ENCODE measurements at places on chromosomes 7 and 10.

DNA sequence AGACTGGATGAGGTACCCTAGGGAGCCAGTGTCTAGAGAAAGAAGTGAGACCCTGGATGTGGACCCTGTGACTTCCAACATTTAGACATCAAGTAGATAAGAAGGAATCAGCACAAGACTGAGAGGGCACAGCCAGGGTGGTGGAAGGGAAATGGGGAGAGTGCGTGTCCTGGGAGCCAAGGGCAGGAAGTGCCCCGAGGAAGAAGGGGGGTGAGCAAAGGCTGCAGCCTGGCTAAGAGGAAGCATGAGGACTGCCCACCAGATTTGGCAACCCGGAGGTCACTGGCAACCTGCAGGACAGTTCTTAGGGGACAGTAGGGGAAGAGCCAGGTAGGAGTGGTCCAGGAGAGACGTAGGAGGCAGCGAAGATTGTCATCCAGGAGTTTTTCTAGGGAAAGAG lies 14.8 kb downstream of the COL13A1 start:
- DNase-seq = no peak

GRCh38 chr10:101228153-101228965 lies 904 bp downstream of the LBX1 start:
- DNase-seq = no peak

- DNase-seq = no peak
Measured at GRCh38 chr10:97090035-97090434, 95.7 kb downstream of the SLIT1 start.

DNA sequence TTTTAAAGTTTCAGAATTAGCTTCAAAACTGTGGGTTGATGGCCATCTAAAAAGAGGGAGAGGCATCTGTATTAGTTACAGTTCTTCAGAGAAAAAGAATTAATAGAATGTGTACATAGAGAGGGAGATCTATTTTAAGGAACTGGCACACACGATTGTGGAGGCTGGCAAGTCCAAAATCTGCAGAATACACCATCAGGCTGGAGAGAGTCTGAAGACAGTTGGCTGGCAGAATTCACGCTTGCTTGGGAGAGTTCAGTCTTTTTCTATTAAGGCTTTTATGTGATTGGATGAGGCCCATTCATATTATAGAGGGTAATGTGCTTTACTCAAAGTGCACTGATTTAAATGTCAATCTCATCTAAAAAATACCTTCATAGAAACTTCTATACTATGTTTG lies 135.1 kb upstream of the SORCS1 start:
- no peak for DNase-seq

GRCh38 chr7:55898287-55898686 lies 11.0 kb downstream of the ZNF713 start:
- DNase-seq = no peak

- no peak for DNase-seq
Measured at GRCh38 chr7:127177156-127177555, 75.6 kb downstream of the GRM8 start.

DNA sequence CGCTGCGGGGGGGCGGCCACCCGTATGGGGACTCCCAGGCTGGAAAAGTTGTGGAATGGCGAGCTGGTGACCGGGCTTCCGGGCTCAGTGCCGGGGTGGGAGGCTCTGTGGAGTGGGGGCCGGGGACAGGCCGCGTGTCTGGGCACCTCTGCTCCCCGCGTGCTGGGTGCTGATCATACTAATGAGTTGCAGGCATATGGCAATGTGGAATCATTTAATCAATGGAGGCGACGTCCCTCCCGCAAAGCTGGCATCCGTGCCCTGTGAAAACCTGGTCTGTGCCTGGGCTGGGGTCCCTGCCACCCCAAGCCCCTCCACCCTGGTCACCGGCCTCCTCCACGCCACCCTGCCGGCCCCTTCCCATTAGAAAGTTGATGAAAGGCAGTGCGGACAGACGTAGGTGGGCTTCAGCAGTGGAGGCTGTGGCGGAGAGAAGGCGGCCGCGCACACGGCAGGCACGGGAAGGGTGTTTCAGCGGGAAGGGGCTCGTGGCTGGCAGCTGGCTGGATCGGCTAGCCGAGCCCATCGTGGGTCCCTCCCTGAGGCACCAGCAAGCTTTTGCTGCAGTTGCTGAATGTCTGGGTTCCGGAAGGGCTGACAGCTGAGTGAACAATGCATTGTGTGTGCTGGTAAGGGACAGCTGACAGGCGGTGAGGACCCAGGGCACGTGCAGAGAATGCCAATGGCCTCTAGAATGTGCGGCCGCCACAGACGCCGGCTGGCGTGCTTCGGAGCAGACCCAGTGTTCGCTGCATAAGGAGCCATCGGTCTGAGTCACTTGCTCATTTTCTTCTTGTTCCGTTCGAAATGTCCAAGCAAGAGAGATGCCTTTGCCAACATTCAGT lies 1.5 kb downstream of the ADGRA1 start:
- DNase-seq = no peak

DNA sequence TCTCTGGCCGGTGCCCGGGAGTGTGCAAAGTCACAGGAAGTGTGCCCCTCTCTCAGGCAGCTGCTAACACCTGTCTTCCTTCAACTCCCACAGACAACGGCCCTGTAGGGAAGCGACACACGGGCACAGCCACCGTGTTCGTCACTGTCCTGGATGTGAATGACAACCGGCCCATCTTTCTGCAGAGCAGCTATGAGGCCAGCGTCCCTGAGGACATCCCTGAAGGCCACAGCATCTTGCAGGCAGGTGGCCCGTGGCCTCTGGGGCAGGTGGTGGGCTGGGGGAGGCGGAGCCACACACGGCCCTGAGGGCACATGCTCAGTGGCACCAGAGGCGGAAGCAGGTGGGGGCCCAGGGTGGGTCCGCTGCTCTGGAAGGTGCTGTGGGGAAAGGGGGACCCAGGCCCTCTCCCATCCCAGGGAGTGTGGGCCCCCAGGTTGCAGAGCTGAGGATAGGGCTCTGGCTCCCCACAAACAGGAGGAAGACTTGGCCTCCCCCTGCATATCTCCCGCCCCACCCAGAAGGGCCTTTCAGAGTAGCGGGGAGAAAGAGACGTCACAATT lies 6.9 kb downstream of the C10orf105 start:
- no peak for DNase-seq

- no peak for DNase-seq
Measured at GRCh38 chr7:91286432-91286831, 22.2 kb downstream of the FZD1 start.

- no peak for DNase-seq
Measured at GRCh38 chr7:143408252-143408685, 387 bp downstream of the EPHA1 start.

- DNase-seq = no peak
Measured at GRCh38 chr10:67612176-67612575, 83.8 kb downstream of the CTNNA3 start.

GRCh38 chr10:76149182-76149581 lies 717.8 kb downstream of the LRMDA start:
- no peak for DNase-seq

GRCh38 chr7:134618756-134619530 lies 27.7 kb upstream of the BPGM start:
- no peak for DNase-seq

- DNase-seq = no peak
Measured at GRCh38 chr7:25735674-25736242, 416.2 kb upstream of the NFE2L3 start.

- no peak for DNase-seq
Measured at GRCh38 chr7:106001886-106002285, 38.8 kb downstream of the CDHR3 start.

DNA sequence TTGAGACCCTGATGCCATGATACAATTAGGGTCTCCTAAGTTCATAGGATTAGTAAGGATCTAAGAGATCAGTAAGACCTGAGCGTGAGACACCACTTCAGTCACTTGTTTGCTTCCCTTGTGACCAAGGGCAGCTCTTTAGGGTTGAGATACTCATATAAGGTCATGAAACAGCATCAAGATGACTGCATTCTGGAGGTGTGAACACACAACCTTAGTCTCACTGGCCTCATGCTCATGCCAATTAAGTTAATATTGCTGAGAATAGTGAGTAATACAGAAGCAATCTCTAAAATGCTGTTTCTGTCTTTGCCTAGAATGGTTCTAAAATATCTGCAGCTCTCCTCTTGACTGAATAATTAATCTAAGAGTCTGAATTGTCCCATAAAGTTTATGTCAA lies 39.6 kb upstream of the KLHL7 start:
- no peak for DNase-seq

DNA sequence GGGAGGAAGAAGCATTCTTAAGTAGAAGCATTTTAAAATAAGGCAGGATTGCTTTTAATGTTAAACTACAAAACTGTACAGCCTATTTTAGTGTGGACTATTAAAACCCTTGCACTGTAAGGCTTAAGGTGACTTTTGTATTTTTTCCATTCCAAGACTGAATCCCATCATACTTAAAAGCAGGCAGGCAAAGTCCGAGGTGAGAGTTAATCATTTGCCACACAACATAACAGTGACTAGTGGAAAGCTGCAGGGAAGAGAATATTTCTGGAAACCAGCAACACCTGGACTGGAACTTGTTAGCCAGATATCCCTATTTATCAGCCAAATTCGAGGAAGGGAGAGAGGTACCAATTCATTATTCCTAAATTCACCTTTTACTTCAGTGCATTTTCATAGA lies 3.5 kb downstream of the PRR15 start:
- no peak for DNase-seq

DNA sequence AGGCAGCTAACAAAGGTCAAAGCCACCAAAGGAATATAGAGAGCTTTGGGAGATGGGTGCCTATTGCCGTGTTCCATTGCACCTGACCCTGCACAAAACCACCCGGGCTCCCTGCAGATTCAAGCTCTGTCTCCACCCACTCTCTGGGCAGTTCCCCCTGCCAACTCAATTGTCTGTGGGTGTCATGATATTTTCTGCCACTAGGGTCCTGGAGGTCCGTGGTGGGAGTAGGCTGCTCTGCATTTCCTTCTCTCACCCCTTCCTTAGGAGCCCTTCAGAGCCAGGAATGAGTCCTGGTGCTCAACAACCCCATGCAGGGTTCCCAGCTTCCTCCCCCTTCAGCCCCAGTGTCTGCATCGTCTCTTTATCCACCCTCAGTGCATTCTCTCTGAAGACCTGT lies 34.1 kb downstream of the PNLIPRP2 start:
- no peak for DNase-seq

GRCh38 chr7:152501506-152501905 lies 65.7 kb upstream of the KMT2C start:
- DNase-seq = no peak

DNA sequence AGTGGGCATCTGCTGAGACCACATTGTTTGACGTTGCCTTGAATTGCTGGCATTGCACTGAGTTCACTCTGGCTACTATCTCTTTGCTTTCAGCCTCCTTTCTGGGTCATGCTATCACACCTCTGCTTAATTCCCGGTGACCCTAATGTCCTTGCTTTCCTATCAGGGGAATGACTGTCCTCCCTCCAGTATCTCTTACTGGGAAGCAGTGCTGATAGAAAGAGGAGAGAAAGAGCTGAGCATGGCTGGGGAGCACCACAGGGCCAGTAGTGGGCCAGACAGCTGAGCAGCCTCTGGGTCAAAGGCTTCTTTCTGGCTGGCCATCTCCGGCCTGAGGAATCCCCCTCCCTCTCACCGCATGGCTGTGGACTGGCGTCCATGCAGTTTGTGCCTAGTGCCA lies 428.7 kb downstream of the INHBA start:
- DNase-seq = no peak

GRCh38 chr7:92992483-92992882 lies 125.3 kb downstream of the SAMD9 start:
- DNase-seq = no peak

DNA sequence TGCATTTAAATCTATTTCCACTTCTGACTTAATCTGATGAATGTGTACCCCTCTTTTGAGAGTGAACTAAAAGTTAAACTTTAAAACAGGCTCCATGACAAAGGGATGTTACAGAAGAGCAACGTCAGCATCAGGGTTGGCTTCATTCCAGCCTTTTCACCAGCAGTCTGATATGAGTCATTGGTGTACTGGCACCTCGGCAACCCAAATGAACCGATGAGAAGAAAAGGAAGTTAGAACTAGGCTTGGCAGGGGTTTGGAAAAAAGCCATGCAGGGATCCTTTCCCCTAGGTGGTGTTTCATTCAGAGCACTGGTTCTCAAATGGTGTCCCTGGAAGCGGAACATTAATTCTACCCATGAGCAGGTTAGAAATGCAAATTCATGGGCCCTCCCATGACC lies 53.6 kb downstream of the SEC61G start:
- no peak for DNase-seq

DNA sequence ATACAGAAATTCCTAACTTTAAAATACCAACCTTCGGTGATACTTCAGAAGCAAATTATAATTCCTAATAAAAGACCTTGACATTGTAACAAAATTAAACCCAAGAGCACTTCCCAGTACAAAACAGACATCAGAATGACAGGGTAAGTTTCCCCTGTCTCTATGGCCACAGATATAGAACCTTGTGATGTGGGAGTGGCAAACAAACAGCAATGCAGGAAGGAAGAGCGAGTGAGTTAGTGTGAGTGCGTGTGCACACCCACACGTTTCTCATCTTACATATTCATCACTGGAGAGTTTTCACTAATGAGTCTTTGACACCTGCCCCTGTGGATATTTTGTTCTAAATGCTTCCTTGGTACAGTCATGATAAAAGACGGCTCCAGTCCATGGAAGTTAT lies 72.2 kb downstream of the VWC2 start:
- DNase-seq = no peak

DNA sequence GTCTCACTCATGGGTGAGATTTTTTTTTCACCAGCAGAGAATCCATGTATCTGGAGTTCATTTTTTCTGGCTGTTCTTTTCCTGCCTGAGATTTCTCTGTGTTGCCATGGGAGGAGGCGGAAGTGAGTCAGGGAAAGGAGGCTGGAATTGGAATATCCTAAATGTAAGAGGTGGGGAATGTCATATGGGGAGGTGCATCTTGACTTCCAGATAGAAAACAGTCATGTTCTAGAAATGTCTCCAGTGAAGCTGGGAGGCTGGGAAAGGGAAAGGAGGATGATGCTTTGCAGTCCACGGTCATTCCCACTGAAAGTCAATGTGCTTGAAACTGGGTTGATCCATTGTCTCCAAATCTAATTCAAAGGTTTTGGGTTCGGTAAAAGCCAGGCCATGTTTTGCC lies 39.7 kb upstream of the HPS1 start:
- no peak for DNase-seq

DNA sequence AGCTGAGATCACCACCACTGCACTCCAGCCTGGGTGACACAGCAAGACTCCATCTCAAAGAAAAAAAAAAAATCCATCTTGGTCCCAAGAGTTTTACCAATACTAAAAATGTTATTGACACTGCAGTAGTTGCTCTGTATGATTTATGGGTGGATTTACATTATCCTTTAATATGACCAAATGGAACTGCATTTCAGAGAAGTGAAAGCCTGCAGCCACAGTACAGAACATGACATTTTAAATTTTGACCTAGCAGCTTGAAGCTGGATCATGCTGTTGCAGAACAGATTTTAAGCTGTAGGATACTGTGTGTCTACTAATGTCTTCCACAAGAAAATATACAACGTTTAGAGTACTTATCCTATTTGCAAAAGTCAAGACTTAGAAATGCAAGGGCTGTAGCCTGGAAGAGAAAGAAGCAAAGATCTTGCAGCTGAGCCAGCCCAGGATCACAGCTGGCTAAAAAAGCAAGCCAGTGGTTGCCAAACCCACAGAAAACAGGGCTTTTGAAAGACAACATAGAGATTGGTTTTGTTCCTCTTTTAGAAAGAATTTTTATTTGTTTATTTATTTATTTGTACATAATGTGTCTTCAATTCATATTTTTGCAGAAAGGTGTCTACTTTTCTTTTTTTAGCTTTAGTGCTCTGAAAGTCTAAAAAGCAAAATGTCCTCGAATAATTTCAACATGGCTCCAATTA lies 55.2 kb upstream of the WNT16 start:
- DNase-seq = no peak

- DNase-seq = no peak
Measured at GRCh38 chr7:95430864-95431263, 4.0 kb downstream of the PON2 start.
